ENCODE measurements at places on chromosomes 2 and 18.

GRCh38 chr2:43159797-43160196 lies 66.6 kb downstream of the ZFP36L2 start:
- no peak for DNase-seq

DNA sequence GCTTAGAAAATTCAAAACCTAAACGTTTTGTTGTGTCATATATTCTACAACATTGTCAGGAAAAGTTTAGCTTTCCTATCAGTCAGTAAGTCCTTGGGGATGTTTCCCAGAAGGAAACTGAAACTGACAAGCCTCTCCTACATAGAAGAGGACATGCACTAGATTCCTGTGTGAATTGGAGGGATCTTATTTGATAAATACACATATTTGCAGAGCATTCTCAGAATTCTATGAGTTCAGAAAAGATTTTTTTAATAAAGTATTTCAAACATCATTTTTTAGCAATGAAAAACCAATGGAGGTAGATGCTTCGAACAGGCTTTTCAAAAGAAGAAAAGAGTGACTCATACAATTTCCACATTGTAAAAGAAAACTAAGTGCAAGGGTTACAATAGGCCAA lies 1706.7 kb downstream of the SUCLG1 start:
- no peak for DNase-seq

- no peak for DNase-seq
Measured at GRCh38 chr2:102140377-102140776, 2.2 kb upstream of the IL1R1 start.

DNA sequence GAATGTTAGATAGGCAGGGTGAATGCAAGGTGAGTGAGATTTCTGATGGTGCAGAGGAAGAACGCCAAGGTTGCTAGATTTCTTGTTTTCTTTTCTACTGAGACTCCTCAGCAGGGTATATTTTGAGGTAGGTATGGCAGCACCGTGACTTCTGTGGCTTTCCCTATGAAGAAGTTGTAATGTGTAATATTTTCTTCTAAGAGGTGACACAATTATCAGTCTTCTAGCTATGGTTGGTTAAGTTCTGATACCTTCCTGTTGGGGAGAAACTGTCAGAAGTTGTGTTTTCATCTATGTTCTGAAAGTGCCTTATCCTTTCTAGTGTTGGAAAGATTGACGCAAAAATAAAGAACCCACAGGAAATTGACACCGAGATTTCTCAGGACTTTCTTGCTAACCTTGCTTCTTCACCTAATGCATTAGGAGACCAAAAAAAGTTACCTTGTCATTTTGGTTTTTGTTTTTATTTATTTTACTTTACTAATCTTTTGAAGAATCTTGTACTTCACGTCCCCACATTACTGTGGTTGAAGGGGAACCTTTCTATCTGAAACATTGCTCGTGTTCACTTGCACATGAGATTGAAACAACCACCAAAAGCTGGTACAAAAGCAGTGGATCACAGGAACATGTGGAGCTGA lies 11.9 kb downstream of the IL18R1 start:
- DNase-seq = no peak

GRCh38 chr2:216014006-216014405 lies 655 bp upstream of the MREG start:
- no peak for DNase-seq

Measured in NCI-H460 (cell line).